Left lobe of liver (tissue), 2 donors: ENCODE measurements at places on chromosomes 2 and 18. TPM values are rescaled to one million over a fixed set of nuclear protein-coding genes. Genes with fewer than 3 reads are reported as not detected.

- DNase-seq = no peak
Observed at GRCh38 chr2:121805766-121806143, 50.3 kb downstream of the TSN start.

- no peak for DNase-seq
Observed at GRCh38 chr18:13684546-13684945, 41.8 kb downstream of the FAM210A start.

DNA sequence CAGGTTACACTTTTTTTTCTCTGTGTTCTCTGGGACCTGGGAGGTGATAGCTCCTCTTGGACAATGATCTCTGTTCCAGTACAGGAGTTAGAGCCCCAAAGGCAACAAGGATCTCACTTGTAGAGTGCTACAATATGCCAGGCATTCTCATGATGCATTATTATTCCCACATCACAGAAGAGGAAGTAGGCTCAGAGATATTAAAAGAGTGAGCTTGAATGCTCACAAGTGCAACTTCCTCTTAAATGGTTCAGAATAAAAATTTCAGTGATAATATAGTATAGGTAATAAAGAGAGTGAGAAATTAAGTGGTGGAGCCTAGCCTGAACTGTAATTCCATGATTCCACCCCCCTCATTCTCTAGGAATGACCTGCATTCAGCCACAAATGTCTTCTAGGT is 21.4 kb downstream of the POLE4 start:
- no peak for DNase-seq

IL1RN gene
- total RNA-seq = 16.0 TPM

STAM2 gene
- total RNA-seq = 12.4 TPM

ADAM23 gene
- total RNA-seq = 0.03 TPM

HOXD13 gene
- not detected for total RNA-seq

RGPD3 gene
- 0.13 TPM for total RNA-seq

CXCR4 gene
- 2.0 TPM for total RNA-seq

ANKRD53 gene
- 0.35 TPM for total RNA-seq

HOXD12 gene
- total RNA-seq = not detected

HOXD10 gene
- not detected for total RNA-seq

- DNase-seq = no peak
Observed at GRCh38 chr2:174870787-174871186, 106.5 kb upstream of the CHRNA1 start.

DNAJC5G gene
- total RNA-seq = not detected

SERPINB11 gene
- not detected for total RNA-seq
